ENCODE measurements at places on chromosomes 6 and 20.

DNA sequence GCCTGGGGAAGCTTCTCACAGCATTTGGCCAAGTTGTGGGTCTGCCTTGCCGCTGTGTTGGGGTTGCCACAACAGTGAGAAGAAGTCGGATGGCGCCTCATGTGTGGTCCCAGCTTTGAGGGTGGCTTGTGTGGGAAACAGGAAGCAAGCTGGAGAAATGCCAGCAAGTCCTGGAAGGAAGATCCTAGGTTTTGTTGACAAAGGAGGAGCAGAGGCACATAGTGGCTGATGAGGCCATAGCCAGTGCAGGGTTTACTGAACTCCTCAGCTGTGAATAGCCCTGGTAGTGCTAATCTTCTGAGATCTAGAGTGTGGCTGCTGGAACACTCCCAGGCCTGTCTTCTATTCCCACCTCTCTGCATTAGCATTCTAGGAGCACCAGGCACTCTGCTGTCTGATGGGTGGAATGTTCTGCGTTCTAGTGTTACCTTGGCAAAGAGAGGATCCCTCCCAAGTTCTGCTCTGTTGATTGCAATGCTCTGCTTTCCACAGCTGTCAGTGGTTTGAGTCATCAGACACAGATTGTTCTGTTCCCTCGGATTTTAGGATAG lies 25.2 kb downstream of the SNPH start:
- no peak for DNase-seq

DNA sequence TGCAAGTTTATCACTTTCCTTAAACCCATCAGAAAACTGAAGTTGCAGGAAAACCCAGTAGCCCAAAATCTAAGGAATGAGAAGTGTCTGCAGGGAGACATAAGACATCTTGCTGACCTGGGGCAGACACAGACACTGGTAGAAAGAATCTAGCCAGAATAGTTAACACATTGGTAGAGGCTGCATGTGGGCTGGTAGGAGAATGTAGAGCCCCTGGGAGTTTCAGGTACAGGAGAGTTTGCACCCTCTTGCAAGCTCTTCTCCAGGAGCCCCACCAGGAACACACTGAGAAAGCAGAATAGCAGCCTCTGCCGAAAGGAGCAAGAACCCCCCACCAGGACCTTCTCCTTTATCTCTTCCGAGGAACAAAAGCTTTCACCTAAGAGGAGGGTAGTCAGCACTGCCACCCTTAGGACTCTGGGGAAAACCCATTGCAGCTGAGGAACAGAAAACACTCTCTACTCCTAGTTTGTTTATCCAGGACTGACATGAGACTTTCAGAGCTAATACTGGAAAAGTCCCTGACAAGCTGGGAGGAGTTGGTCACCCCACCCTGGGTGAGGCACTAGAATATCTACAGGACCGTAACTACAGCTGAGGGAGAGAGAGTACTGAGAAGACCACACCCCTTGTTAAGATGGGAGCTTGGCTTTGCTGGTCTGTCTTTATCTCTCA lies 10.5 kb upstream of the OGFRL1 start:
- no peak for DNase-seq

GRCh38 chr6:104799134-104799657 lies 60.5 kb downstream of the HACE1 start:
- no peak for DNase-seq

DNA sequence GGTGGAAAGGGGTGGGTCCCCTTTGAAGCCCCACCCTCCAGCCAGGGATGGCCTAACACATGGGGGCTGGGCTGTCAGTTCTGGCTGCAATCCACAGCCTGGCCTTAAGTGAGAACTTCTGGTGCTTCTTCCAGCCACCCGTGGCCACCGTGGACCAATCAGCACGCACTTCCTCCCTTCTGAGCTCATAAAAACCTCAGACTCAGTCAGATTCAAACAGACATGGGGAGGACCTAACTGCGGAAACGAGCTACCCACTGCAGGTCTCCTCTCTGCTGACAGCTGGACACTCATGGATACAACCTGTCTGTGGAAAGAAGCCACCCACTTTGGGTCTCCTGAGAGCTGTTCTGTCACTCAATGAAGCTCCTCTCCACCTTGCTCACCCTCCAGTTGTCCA lies 20.4 kb upstream of the ZNF391 start:
- no peak for DNase-seq

- DNase-seq = no peak
Measured at GRCh38 chr20:9141070-9141469, 72.2 kb downstream of the PLCB4 start.
